ENCODE measurements at places on chromosomes 2 and 18.

GRCh38 chr2:104606056-104606455, 247.9 kb upstream of the POU3F3 start:
- H3K27me3 ChIP-seq: no peaks in the 10 kb centered on the region
- H3K36me3 ChIP-seq: no peaks in the 10 kb centered on the region
- H3K4me1 ChIP-seq: no peaks in the 10 kb centered on the region
- no peak overlapping the region for H3K27ac ChIP-seq
- DNase-seq: no peak

GRCh38 chr2:54329482-54330161, 73.6 kb upstream of the TSPYL6 start:
- H3K27ac ChIP-seq: no peak overlapping the region
- no peak for DNase-seq
- H3K4me1 ChIP-seq: peaks cover 3% of the 10 kb centered on the region
- no peaks in the 10 kb centered on the region for H3K36me3 ChIP-seq

DNA sequence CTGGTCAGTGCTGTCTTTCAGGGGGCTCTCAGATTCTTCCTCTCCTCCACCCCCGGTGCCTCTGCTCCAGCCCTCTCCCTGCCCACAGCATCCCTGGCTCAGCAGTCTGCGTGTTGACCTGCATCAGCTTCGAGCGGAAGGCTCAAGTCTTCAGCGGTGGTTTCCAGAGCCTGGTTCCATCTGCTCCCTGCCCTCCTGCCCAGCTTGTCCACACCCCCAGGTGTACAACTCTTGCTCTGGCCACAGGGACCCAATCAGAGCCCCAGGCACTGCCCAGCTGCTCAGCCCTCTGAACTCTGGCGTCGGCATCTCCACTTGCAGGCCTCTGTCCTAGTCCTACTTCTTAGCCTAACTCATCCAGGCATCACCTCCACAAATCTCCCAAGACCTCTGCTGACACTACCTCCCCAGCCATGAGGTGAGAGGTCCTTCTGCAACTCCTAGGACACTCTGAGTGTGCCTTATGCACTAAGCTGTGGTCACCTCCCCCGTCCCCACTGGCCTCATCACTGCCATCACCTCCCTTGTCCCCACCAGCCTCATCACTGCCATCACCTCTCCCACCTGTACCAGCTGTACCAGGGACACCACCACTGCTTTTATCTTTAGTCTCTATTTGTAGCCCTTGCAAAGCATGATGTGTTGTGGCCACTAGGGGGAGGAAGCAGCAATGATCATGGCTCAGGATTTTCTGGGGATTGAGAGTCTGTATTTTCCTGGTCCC, 60.9 kb downstream of the EDAR start:
- no peaks in the 10 kb centered on the region for H3K4me1 ChIP-seq
- H3K27ac ChIP-seq: no peak overlapping the region
- H3K27me3 ChIP-seq: no peaks in the 10 kb centered on the region
- no peaks in the 10 kb centered on the region for H3K36me3 ChIP-seq
- peak; percentile 67 for DNase-seq
- peak overlapping the region; percentile 32 for H3K4me3 ChIP-seq

DNA sequence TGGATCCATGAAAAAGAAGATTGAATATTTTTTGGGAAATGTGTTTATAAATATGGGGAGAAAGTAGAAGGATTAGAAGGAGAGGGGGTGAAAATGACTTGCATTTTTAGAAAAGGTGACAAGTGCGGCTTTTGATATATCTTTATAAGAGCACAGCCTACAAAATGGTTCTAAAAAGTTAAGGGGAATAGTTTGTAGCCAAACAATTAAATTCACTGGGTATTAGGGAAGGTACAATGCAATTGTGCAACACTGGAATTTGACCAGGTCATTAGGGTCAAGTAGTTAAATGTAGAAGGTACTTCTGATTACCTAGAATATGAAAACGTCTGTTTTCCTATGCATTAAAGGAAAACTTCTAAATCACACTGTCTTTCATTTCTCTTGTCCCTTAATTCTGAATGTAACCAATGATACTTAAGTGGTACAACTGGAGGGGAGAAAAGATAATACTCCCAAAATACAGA, 44.5 kb upstream of the SERTAD2 start:
- H3K4me3 ChIP-seq: no peak overlapping the region
- H3K36me3 ChIP-seq: no peaks in the 10 kb centered on the region
- H3K4me1 ChIP-seq: peaks cover 2% of the 10 kb centered on the region
- H3K27me3 ChIP-seq: no peaks in the 10 kb centered on the region
- no peak overlapping the region for H3K27ac ChIP-seq

Measured in trophoblast cell (in vitro differentiated cells and primary cell).